Stimulated activated CD4-positive, alpha-beta T cell treated with anti-CD3 and anti-CD28 coated beads, Interleukin-12 subunit alpha, Interleukin-12 subunit beta, amount 100 ng/mL, for 24 hours (primary cell): ENCODE measurements at places on chromosomes 3 and 15.

- DNase-seq: no peak
Measured at GRCh38 chr3:48938689-48939088, 20.0 kb downstream of the ARIH2 start.

GRCh38 chr3:48030188-48030587 lies 14.0 kb upstream of the MAP4 start:
- DNase-seq: no peak

DNA sequence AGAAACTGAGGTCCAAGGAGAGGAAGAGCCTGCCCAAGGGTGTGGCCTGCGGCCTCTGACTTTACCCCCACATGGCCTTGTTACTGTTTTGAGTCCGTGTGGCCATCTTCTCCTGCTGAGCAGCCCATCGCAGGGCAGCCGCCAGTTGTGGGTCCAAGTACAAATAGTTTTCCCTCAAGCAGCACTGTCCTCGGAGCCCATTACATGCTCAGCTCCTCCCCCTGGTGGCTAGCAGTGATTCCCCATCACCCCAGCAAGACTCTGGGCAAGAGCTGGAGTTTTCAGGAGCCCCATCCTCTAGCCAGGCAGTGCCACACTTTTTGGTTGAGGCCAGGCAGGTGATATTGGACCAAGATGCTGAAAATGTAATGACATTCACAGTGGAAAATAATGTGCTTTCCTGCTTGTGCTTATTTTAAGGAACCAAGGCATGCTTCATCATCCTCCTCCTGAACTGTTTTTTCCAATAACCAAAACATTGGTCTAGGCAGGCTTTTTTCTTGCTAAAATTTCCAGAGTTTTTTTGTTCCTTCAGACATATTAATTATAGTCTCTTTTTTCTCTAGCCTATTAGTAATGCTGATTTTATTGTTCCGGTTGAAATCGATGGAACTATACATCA lies 23.2 kb upstream of the VILL start:
- peak; percentile 46 for DNase-seq

GRCh38 chr3:17075907-17076306 lies 191.2 kb downstream of the PLCL2 start:
- DNase-seq: no peak

- DNase-seq: no peak
Measured at GRCh38 chr3:168260859-168261258, 165.1 kb upstream of the GOLIM4 start.

DNA sequence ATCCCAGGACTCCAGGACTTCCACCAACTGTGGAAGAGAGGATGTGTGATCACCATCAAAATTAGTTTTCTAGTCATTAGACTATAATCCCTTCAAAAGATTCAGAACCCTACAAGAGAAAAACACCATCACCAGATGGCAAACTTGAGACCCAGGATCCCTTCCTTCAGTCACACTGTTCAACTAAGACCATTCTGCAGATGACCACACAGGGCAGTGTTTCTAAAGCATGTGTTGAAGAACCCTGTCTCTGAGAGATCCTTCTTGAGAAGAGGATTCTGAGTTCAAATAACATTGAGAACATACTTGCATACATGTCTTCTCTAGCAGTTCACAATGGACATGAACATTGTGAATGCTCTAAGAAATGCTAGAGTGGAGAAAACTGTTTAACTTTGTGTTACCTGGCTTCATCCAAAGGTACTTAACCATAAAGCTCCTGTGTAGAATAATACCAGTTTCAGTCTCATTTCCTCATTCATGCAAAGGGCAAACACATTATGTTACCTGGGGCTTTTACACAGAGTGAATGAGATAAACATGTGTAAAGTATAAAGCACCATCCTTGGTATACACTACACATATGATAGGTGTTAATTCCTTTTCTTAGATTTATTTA lies 2.4 kb upstream of the ADGRG7 start:
- DNase-seq: no peak

DNA sequence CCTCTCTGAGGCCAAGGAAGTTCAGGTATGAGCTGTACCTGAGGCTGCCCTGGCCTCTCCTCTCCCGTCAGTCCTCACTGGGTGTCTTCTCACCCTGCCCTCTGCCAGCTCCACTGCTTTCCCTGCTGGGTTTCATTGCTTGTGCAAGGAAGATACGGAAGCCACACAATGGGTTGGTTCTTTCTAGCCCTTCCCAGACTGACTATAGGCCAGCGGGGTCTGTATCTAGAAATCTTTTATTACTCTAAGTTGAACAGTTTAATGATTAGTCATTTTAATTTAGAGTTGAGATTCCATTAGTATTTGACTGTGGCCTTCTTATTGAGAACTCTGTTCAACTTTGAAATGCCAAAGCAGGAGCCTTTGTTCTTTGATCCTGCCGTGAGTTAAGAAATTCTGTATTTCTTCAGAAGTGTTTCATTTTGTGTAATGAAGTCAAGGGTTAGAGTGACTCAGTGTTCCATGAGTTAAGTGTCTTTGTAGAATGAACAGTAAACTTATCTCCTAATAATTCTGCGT lies 16.2 kb downstream of the C3orf62 start:
- no peak for DNase-seq

DNA sequence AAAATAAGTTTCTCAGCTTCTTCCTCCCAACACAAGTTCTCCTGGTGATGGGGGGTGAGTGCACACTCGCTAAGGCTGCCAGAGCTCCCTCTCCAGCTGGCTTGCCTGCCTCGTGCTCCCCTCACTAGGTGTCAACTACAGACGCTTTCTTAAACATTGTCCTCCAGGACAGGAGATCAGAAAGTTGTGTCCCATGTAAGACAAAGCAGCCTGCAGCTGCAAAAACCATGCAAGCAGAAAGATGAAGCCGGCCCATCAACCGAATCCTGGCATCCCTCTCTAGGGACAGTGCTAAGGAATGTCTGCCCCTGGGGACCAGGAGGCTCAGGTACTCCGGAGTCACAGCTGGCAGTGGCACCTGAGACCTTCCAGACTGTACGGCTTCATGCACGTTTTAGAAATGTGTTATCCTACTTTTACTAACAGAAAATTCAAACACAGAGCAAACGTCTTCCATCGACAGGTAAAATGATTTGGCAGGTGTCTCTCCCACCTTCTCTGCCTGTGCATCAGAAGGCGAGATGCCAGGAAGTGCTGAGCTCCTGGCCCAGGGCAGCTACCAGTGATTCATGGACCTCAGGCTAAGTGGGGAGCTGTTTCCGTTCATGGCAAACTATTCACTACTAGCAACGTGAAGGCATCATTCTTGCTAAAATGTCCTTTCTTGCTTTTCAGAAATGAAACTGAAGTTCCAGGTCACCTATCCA lies 246.1 kb downstream of the ADAMTS17 start:
- DNase-seq: no peak

- no peak for DNase-seq
Measured at GRCh38 chr15:99029341-99030144, 22.0 kb upstream of the PGPEP1L start.

DNA sequence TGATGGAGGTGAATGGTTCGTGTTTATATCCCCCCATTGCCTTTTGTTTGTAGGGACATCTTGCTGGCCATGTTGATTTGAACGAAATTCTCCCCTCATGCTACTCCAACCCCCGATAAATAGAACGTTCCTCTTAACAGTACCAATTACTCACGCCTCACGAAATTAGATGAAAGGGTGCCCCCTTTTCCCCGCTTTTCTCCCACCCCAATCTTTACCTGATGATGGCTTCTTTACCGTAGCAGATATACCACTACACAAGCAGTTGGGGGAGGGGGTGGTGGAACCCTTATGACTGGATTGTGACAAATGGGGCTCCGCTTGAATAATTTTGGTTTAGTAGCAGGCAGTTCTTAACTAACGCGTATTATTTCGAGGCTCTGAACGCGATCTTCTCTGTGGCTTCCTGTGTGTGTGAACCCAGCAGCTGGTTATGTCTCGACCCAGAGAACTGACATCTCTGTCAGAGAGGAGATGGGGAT lies 1.1 kb downstream of the PIAS1 start:
- peak; percentile 47 for DNase-seq

DNA sequence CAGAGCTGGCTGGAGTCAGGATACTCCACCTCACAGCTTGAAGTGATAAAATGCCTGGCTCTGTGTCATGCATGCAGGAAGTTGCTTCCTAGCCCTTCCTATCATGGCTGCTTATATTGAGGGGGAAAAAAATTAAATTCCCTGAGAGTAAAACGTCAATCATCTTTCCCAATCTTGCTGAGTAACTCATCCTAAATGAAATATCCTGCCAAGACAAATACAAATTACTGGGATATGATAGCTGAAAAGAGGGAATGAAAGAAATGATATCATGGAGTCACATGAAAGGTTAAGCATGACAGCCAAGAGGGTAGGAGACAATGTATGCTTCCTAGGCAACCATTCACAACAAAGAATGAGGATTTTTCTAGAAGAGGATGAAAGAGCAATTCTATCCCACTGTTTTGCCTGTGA lies 110.6 kb downstream of the ABI3BP start:
- DNase-seq: no peak

DNA sequence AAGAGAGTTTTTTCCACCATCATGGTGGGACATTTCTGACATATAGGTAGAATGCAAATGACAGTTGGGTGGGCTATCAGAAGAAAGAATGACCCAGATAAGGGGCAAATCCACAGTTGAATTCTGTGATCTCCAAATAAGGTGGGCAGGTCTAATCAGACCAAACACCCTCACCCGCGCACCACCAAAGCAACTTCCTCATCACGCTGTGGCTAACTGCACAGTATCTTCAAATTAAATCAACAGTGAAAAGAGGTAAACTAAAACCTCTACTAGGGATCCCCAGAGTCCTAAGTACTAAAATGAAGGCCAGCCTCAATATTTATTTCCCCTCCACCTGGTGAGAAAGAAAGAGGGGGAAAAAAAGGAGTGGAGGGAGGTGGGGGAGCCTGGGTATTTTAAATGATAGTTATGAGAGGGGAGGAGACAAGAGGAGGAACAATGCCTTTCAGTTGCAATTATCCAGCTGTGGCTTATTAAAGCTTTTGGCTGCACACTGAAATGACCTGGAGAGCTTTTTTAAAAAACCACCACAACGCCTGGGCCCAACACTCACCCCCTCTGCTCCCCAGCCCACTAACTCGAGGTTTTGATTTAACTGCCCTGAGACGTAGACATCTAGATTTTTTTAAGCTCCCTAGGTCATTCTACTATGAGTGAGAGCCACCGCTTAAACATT lies 61.0 kb downstream of the LRIG1 start:
- no peak for DNase-seq

GRCh38 chr15:87732976-87733375 lies 523.6 kb downstream of the NTRK3 start:
- no peak for DNase-seq
